ENCODE measurements at places on chromosomes 6 and 20. TPM values are rescaled to one million over a fixed set of nuclear protein-coding genes. Genes with fewer than 3 reads are reported as not detected.

Gene PXDC1
- 26.6 TPM for total RNA-seq

Gene SLC35F1
- total RNA-seq, result 9.1 TPM

Gene ALDH8A1
- total RNA-seq, result 1.1 TPM

Gene REM1
- 4.1 TPM for total RNA-seq

Gene OR2J3
- total RNA-seq, result not detected

Gene GSTA2
- total RNA-seq, result not detected

Gene SLC32A1
- total RNA-seq, result not detected

Gene CTCFL
- total RNA-seq, result not detected

Gene GPR6
- total RNA-seq, result not detected

Gene TRMT11
- total RNA-seq, result 43.1 TPM

Gene TMC2
- 0.16 TPM for total RNA-seq

Gene TCP11
- total RNA-seq, result 0.37 TPM

Gene TTLL9
- 0.26 TPM for total RNA-seq

Gene BMP6
- 11.7 TPM for total RNA-seq

DNA sequence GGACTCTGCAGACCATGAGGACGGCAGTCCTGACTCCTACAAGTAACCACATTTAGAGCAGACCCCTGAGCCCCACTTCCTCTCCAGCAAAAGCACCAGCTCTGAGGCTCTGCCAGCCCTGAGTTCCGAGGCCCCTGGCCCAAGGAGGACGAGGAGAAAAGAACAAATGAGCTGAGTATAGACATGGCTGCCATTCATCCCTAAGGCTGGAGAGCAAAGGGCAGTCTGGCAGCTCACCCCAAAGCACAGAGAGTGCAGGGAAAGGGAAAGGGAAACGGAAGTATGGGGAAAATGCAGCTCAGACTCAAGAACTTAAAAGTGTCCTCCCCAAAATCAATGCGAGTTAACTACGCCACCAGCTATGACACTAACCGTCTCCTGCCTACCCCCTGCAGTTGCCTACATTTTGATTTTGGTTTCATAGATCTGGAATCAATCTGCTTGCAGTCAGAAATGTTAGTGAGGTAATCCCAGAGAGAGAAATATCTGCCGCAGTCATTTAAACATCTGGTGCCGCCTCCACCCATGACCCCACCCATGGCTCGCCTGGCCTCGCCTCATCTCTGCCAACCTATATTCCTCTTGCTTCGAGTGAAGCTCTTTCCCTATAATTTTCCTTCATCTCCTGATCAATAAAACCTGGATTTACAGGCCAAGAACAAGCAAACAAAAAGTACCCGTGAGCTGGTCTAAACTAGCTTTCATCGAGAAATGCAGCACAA is 49.6 kb upstream of the AFDN start:
- DNase-seq, result no peak

DNA sequence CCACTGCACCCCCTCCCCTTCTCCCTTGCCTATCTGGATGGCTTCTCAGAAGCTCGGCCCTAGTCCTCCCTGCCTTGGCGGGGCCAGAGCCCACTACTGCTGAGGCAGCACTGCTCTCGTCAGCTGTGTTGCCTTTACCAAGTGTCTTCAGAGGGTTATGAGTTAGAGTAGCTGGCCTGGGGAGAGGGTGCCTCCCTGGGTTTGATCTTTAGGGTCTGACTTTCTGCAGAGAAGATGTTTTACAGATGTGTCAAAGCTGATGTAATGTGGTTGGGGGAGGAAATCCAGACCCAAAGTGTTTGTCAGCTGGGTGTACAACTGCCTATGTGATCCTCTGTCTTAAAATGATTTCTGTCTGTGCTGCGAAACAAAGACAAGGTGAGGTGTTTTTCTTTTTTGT is 30.4 kb upstream of the PI16 start:
- no peak for DNase-seq

DNA sequence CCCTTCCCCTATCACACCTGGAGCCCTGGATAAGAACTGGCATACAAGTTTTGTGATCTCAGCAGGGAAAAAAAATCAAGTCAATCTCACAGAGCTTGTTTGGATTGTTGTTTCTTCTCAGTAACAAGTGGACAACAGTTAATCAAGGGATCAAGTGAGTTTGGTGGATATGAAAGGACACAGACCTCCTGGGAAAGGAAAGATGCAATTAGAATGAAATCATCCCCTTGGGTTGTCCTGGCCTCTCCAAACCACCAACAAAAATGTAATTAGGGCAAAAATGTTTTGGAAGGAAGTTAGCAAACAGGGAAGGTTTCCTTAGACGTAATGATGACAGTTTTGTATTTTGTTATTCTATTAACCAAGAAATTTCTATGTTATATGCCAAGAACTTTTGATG is 99.1 kb upstream of the PRDM1 start:
- DNase-seq, result no peak

DNA sequence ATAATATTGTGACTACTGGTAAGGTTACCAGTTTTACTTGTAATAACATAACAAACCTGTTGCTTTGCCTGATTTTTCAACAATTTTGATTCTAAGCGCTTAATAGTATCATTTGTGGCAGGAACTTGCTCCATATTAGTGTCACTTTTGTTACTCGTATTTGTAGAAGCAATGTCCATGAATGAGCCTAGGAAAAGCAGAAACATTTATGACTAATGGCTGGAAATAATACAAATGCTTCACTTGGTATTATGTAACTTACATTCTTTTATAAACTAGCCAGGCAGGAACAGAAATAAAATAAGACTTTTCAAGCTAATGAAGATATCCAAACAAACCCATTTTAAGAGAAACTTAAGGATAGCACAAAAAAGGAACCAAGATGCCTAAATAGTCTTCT is 38.9 kb downstream of the MAP3K7 start:
- no peak for DNase-seq

GRCh38 chr20:62359491-62360121 is 7.5 kb downstream of the LAMA5 start:
- DNase-seq, result no peak

GRCh38 chr6:16727996-16728395 is 33.3 kb downstream of the ATXN1 start:
- DNase-seq, result no peak

DNA sequence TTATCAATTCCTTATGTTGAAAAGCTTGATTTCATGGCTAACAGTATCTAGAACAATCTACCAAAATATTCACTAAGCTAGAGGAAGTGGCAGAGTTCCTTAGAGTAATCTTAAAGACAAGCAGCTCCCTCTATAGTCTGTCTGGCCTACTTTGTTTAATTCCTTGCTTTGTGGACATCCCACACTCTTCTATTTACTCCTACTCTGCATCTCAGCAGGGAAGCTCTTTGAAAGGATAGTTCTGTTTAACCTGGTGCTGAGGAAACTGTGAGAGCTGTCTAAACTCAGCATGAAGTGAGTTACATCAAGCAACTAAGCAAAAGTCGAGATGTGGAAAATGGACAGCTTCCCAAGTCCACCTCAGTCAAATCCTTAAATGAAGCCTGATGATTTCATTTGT is 4.3 kb downstream of the REV3L start:
- no peak for DNase-seq

DNA sequence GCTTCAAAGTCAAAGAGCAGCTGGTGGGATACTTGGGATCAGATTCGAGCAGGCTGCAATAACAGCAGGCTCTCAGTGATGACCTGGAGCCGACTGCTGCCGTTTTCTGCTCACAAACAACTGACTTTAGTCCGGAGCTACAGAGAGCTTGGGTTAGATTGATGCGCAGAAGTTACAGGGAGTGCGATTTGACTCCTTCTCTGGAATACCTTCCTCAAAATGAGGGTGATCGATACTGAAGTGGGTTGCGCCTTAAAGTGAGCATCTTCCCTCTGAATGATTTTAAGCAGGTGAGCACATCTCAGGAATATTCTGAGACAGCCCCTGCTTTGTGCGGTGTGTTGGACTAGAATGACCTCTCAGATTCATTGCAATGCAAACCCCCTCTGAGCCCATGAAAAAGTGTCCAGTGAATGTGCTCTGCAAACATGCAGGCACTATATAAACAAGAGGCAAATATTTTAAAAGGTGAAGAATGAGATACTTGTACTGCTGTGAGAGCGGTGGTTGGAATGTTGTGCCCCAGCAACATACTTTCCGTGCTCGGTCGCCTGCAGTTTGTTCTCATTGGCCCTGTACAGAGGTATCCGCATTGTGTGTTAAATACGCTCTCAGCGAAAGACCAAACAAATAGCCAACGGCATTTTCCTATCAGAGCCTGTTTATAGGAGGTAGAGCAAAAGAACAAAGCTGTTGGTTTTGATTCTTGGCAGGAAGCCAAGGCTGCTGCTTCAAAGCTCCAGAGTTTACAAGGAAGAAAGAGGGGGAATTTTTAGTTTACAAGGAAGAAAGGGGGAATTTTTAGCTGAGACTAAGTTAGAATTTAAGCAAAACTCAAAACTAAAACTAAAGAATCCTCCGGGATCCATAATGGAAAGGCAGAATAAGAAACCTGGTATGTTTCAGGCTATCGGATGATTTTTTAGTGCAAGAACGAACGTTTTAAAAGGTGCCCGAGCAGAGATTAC is 67.7 kb downstream of the PHACTR2 start:
- peak; percentile 74 for DNase-seq

DNA sequence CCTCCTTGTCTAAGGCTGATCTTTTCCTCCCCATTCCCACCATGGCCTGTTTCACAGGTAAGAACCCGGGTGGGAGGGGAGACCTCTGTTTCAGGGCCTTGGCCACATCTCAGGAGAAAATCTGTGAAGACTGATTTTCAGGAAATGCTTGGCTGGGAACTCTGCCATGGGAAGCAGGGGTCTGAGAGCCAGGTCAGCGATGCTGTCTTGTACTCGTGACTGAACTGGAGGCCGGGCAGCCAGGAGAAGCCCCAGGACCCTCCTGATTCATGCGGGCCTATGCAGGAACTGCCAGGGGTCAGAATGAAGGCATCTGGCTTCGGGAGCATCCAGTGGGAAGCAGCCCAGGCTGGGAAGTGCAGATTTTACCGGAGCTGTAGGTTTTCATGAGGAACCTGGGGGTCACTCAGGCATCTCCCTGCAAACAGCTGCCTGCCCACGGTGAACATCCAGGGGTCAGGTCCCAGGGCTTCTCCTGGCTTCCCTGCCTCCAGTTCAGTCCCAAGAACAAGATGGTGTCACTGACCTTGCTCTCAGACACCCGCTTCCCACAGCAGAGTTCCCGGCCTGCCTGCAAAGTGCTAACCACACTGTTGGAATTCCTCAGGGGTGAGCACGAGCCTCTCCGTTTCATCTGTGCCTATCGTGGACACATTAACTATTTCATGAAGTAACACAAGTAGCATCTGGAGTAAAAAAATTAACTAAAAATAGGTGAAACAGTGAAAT is 90.2 kb upstream of the SULF2 start:
- DNase-seq, result no peak

GRCh38 chr6:98579941-98580340 is 254.4 kb upstream of the POU3F2 start:
- no peak for DNase-seq

DNA sequence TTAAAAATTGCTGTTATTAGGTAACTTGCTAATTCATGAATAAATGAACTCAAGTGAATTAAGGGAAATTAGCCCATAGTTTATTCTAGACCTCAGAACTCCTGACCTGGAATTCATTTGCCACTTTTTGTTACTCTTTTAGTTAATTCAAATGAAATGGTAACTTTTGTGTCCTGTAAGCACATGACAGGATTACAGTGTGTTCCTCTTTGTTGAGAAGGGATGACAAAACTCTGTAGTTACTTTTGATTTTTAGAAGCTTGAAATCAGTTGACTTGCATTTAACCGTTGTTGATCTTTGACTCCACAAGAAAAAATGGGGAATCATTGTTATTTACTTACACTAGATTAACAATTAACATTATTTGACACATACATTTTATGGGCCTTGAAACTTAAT is 6.2 kb downstream of the SLC9A8 start:
- no peak for DNase-seq

DNA sequence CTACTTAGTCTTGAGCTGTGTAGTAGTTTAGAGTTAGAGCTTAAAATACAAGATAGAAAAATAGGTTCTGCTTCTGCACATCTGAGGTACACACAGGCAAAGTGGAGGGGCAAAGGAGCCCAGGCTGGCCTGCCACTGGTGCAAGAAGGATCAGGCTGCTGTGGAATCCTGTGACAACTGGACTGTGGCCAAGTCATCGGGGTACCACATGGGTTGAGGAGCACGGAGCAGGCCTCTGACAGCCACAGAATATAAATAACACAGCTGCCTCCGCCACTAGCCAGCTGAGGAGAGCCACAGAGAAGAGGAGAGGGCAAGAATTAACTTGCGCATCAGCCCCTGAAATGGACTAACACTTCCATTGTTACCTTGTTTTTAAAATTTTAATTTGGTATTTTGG is 206.0 kb upstream of the MARCKS start:
- DNase-seq, result no peak

GRCh38 chr6:128311944-128312570 is 208.3 kb downstream of the PTPRK start:
- DNase-seq, result no peak

GRCh38 chr6:14732844-14733757 is 512.8 kb upstream of the JARID2 start:
- no peak for DNase-seq

DNA sequence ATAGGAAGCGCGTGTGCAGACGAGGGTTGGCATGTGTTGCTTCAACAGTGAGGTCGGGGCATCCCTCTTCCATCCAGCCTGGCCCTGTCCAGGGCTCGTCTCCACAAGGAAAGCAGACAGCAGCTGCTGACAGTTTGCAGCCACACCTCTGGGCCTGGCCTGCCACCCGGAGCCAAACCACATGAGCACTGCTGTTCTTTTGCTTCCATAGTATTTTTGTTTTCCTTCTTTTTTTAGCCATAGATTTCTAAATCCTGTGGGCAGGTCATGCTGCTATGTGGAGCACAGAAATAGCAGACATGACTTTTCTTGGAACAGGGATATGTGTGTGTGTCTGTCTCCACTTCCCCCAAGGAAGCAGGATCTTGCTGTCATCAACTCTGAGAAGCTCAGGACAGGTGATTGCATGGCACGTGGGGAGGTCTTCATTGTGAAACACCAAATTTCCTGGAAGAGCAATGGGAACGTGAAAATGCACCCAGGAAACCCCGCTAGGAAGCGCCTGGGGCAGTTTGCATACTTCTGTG is 167.4 kb downstream of the DTNBP1 start:
- no peak for DNase-seq

- no peak for DNase-seq
Measured at GRCh38 chr6:167794161-167795157, 32.3 kb upstream of the AFDN start.

GRCh38 chr6:125013938-125014660 is 51.9 kb downstream of the RNF217 start:
- DNase-seq, result no peak

- no peak for DNase-seq
Measured at GRCh38 chr20:50138120-50138478, 15.4 kb downstream of the PEDS1 start.
